ENCODE measurements at places on chromosomes 2 and 18. TPM values are rescaled to one million over a fixed set of nuclear protein-coding genes. Genes with fewer than 3 reads are reported as not detected.

Gene VSNL1
- not detected for total RNA-seq

Gene GTF2A1L
- not detected for total RNA-seq

Gene CPLX4
- total RNA-seq = not detected

Gene HOXD3
- not detected for total RNA-seq

Gene DNAJC5G
- total RNA-seq = not detected

Gene MORN2
- total RNA-seq = 10.4 TPM

Gene KYNU
- 5.4 TPM for total RNA-seq

Gene LAMA3
- total RNA-seq = 0.07 TPM

Gene TMEM37
- 0.49 TPM for total RNA-seq

Gene AMER3
- total RNA-seq = not detected

- no peak overlapping the region for H3K27ac ChIP-seq
- H3K4me3 ChIP-seq = no peak overlapping the region
- H3K36me3 ChIP-seq = peaks cover 2% of the 10 kb centered on the region
- peaks cover 18% of the 10 kb centered on the region for H3K4me1 ChIP-seq
- DNase-seq = no peak
Measured at GRCh38 chr2:62335612-62336011, 139.7 kb downstream of the B3GNT2 start.

- no peaks in the 10 kb centered on the region for H3K27me3 ChIP-seq
- H3K4me1 ChIP-seq = no peaks in the 10 kb centered on the region
- no peaks in the 10 kb centered on the region for H3K36me3 ChIP-seq
- H3K4me3 ChIP-seq = no peak overlapping the region
- no peak overlapping the region for H3K27ac ChIP-seq
Measured at GRCh38 chr2:49954059-49954458, 799.7 kb upstream of the FSHR start.

DNA sequence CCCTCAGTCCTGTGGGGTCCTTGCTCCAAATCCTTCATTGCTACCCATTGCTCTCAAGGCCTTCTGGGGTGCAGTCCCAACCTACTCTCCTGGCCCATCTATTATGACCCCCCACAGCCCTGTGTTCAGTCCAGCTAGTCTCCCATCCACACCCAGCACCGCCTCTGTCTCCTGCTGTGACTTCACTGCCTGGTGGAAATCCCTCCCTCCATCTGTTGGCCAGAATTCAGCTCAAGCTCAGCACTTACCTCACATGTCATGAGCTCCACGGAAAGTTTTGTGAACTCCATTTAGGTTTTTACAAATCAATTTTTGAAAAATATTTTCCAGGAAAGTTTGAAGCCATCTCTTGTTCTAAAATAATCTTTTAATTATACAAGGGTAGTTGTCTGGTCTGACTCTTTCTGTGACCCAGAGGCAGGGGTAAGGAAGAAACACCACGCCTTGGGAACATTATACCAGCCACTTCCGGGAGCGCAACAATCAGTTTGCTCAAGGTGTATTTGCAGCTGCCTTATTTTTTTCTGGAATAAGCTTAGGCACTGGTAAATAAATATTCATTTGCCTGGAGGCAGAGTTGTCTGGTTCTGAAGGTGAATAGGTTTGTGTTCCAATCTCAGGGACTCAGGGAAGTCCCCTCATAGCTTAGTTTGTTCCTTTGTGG is 110.8 kb downstream of the VIT start:
- no peaks in the 10 kb centered on the region for H3K27me3 ChIP-seq
- H3K36me3 ChIP-seq = no peaks in the 10 kb centered on the region
- peaks cover 4% of the 10 kb centered on the region for H3K4me1 ChIP-seq
- DNase-seq = no peak
- no peak overlapping the region for H3K27ac ChIP-seq

DNA sequence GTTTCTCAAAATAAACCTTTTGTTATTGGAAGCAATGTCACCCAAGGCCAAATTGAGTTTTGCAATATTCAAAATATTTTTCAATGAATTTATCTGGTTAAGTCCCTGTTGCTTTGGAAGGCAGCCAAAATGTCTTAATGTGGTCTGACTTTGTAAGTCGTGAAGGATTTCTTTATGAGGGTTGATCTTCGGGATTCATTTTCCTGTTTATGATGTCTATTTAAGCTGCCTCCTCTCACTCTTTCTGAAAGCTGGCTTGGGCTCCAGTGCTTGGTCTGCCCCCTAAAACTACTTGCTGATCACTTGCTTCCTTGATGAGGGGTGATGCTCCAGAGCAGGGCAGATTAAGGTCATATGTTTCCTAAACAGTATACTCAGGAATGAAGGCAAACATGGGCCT is 141.1 kb downstream of the ANTXR1 start:
- H3K36me3 ChIP-seq = no peaks in the 10 kb centered on the region
- no peak for DNase-seq
- H3K27ac ChIP-seq = no peak overlapping the region
- no peak overlapping the region for H3K4me3 ChIP-seq
- H3K27me3 ChIP-seq = peaks cover 57% of the 10 kb centered on the region

- no peak for DNase-seq
- no peaks in the 10 kb centered on the region for H3K36me3 ChIP-seq
- H3K4me3 ChIP-seq = no peak overlapping the region
Measured at GRCh38 chr2:79630060-79630459, 117.2 kb downstream of the CTNNA2 start.

GRCh38 chr18:31426871-31427406 is 20.6 kb upstream of the DSG3 start:
- DNase-seq = no peak
- no peak overlapping the region for H3K27ac ChIP-seq
- H3K27me3 ChIP-seq = no peaks in the 10 kb centered on the region
- H3K4me3 ChIP-seq = no peak overlapping the region
- no peaks in the 10 kb centered on the region for H3K4me1 ChIP-seq

DNA sequence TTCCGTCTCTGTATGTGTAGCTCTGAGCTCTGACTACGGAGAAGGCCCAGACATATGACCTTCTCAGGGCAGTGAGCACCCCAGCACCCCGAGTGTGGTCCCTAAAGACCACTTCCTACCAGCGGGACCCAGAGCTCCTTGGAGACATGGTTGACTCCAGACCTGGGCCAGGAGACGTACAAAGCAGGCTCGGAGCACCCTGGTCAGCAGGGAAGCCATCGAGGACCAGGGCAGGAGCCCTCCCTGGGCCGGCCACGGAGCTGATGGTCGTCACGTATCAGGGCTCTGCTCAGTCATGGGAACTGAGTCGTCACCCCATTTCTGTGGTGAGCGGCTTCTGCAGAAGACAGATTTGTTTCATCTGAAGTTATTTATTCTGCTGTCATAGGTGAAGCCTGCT is 12.8 kb upstream of the NEU4 start:
- no peak overlapping the region for H3K27ac ChIP-seq
- no peak overlapping the region for H3K4me3 ChIP-seq
- peaks cover 50% of the 10 kb centered on the region for H3K4me1 ChIP-seq
- no peaks in the 10 kb centered on the region for H3K36me3 ChIP-seq

DNA sequence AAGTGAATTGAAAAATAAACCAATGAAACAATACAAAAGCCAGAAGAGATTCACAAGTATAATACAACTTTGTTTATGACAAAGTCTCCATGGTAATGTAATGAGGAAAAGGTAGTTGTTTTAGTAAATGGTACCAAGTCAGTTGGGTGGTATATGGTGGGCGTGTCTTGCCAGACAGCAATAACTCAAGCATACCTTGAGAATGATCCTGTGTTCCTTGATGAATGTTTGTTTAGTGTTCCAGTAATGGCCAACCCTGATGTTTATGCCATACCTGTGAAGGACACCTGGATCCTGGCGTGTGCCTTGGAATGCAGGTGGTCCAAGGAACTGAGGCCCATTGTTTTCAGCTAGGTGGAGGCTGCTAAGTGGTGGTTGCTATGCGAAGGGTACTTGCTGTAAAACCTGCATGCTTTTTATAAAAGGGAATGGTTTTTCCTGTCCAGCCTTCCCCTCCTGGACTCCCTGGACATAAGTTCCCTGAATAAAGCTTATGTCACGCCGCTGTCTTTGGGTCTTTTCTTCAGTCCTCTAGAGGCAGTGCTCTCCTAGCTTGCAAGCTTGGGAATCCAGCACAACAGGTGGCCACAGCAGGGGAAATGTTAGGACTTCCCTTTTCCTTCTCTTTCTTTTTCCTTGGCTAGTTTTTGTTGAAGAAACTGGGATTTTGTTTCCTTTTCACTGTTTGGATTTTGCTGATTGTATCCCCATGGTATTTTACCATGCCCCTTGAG is 54.7 kb downstream of the MTA3 start:
- H3K36me3 ChIP-seq = 0 out of 3 replicates have a peak, but pooled peaks cover 3% of the 10 kb centered on the region
- DNase-seq = no peak
- H3K27me3 ChIP-seq = no peaks in the 10 kb centered on the region
- H3K4me1 ChIP-seq = no peaks in the 10 kb centered on the region
- no peak overlapping the region for H3K27ac ChIP-seq

GRCh38 chr2:108382196-108382595 is 4.4 kb downstream of the SULT1C4 start:
- H3K27me3 ChIP-seq = no peaks in the 10 kb centered on the region
- no peaks in the 10 kb centered on the region for H3K36me3 ChIP-seq
- no peak overlapping the region for H3K27ac ChIP-seq
- H3K4me1 ChIP-seq = peaks cover 8% of the 10 kb centered on the region

GRCh38 chr2:48450936-48451602 is 78.9 kb upstream of the STON1 start:
- H3K27ac ChIP-seq = no peak overlapping the region
- H3K36me3 ChIP-seq = peaks cover 13% of the 10 kb centered on the region
- no peak overlapping the region for H3K4me3 ChIP-seq
- no peaks in the 10 kb centered on the region for H3K4me1 ChIP-seq

DNA sequence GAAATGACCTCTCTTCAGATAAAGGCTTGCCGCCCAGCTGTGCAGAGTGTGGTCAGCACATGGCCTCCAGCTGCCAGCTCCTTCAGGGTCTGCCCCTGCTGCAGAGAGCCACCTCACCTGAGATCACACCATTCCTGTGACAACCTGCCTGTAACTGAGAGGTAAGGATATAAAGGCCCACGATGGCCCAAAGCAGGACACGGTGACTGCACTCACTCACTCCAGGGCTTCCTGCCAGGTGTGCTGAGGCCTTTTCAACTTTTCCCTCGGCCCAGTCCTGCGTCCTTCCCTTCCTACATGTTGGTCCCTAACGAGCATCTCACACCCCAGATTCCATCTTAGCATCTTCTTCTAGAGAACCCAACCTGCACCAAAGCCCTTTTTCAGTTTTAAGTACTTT is 36.2 kb downstream of the ANKRD44 start:
- no peaks in the 10 kb centered on the region for H3K27me3 ChIP-seq
- DNase-seq = no peak
- no peak overlapping the region for H3K4me3 ChIP-seq
- H3K4me1 ChIP-seq = no peaks in the 10 kb centered on the region
- H3K36me3 ChIP-seq = no peaks in the 10 kb centered on the region

DNA sequence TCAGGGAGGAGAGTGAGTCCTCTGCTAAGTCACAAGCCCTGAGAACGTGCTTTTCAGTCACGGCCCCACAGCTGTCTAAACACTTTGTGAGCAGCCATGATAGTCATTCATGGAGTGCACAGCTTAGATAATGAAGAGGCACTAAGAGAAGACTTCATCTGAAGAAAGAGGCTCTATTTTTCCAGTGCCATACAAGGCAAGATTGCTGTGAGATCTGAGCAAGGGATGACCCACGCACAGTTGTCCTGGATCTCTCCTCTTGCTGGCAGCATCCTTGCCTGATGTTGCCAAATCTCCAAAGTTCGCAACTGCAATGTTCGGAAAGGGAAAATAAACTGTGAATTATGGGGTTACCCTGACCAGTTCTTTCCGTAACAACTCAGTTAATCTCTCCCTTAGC is 418.7 kb downstream of the MEIS1 start:
- H3K4me1 ChIP-seq = no peaks in the 10 kb centered on the region
- H3K4me3 ChIP-seq = no peak overlapping the region
- H3K36me3 ChIP-seq = no peaks in the 10 kb centered on the region
- DNase-seq = no peak
- H3K27me3 ChIP-seq = no peaks in the 10 kb centered on the region
- H3K27ac ChIP-seq = no peak overlapping the region

GRCh38 chr2:144515696-144516410 is 4.1 kb downstream of the ZEB2 start:
- peak; percentile 49 for DNase-seq
- H3K27ac ChIP-seq = peak overlapping the region; percentile 95
- H3K27me3 ChIP-seq = no peaks in the 10 kb centered on the region

DNA sequence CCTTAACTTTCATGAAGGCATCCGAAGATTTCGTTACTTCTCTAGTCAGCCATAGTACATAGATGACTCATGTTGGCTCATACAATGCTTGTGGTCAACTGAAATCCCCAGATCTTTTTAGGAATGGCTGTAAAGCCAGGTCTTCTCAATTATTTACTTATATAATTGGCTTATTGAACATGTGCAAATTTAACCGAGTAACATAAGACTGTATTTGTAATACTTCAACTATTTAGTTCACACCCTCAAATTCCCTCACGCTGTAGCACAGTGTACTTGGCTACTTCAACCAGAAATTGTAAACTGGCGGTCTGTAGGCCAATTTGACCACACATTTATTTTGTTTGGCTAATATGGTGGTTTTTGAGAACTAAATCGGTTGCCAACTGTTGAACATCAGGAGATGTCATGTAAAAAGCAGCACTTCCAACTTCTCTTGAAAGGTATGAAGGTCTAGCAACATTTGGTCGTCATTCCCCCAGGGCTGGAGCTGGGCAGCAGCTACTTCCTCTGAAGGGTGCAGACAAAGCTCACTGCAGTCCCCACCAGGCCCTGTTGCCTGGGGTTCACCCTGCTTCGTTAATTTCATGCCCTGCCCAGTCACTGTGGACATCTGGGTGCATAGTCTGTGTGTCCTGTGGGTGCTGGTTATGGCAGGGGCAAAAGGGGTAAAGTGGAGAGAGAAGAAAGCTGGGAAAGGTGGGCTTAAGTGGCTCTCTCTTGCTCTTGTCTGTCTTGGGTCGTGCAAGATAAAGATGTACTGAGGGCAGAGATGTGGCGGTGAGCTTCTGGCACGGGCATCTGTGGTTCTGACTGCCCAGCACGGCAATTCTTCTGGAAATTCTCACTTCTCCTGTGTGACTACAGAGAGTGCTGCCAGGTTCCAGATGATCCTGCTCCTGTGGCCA is 3.2 kb upstream of the SH3RF3 start:
- DNase-seq = no peak
- H3K4me1 ChIP-seq = no peaks in the 10 kb centered on the region
- H3K27me3 ChIP-seq = peaks cover 2% of the 10 kb centered on the region
- H3K27ac ChIP-seq = no peak overlapping the region

DNA sequence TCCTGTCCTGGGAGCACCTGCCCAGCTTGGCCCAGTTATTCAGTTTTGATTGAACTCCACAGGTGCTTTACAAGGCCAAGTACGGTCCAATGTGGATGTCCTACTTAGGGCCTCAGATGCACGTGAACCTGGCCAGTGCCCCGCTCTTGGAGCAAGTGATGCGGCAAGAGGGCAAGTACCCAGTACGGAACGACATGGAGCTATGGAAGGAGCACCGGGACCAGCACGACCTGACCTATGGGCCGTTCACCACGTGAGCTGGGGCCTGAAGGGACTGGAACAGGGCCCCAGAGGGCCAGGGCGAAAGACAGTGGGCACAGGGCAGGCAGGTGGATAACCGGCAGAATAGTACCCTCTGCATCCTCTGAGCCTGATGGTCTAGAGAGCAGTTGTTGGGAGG is 22.1 kb downstream of the PRKAG3 start:
- H3K4me1 ChIP-seq = no peaks in the 10 kb centered on the region
- no peak overlapping the region for H3K27ac ChIP-seq
- no peak overlapping the region for H3K4me3 ChIP-seq
- H3K36me3 ChIP-seq = no peaks in the 10 kb centered on the region
- H3K27me3 ChIP-seq = peaks cover 12% of the 10 kb centered on the region

Measured in K562 (cell line).